HAP-1 (cell line): ENCODE measurements at places on chromosomes 1 and 21.

GRCh38 chr1:37257646-37258045 is 216.7 kb upstream of the ZC3H12A start:
- no peak for DNase-seq

- DNase-seq = no peak
These were observed 20.6 kb downstream of the ADORA1 start for GRCh38 chr1:203148127-203148526.

DNA sequence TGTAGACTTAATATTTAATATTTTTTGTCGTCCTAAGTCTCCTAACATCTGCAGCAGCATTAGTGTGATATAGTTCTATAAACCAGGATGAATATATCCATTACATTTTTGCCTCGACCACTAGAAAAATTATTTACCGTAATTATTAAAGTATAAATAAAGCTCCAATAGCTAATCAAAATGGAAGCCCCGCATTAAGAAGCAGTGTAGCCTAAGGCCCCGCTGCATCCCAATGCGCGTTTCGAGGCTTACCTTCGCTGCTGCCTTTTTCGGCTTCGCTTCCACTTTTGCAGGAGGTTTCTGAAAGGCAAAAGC is 891 bp downstream of the HMGN1 start:
- DNase-seq = no peak

DNA sequence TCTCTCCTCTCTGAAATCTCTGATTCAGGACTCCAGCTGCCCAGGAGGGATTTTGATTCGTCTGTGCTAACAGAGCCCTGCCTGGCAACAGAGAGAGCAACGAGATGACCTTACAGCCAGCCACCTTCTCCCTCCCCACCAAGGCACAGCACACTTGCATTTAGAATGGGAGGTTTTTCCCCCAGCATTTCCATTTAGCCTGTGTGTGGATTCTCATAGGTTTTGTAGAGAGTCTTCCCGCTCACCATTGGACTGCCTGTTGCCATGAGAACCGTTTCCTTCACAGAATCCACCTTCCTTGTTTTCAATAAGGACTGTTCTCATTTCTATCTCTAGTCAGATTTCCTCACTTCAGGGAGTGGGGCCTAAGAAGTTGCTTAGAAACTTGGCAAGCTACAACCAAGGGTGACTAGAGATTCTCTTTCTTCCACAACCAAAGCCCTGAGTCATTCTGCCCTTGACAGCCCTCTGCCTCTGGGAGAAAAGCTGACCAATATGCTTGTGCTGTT is 5.8 kb upstream of the IKBKE start:
- no peak for DNase-seq

- no peak for DNase-seq
These were observed 4.7 kb downstream of the SLC35F3 start for GRCh38 chr1:233909195-233909594.

DNA sequence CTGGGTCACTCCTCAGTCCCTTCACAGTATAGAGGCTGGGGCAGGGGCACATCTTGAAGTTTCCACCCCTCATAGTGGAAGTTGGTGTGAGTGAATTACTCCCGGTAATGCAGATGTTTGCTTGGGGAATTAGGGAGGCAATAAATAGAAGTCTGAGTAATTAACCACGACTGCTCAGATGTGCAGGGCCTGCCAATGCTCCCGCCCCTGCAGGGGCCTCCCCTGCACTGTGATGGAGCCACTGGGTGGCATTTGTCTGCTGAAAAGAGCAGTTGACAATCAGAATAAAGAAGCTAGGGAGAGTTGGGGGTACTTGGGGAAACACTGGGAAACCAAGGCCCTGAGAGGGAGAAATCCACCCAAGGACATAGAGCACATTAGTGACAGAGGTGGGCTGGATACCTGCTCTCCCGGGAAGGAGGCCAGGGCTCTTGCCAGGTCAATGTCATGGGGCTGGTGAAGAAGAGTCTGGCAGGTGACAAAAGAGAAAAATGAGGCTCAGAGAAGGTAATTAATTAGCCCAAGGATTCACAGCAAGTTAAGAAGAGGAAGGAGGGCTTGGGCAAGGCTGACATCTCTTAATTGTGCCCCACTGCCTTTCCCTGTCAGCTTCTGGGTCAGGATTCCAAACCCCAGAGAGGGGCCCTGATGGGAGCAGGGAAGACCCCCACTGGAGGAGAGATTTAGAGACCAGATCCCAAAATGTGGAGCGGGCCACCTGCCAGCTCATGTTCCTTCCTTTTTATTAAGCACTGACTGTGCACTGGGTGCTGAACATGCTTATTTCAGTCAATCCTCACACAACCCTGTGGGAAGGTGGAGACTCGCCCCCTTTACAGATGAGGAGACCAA is 436.2 kb downstream of the MATN1 start:
- DNase-seq = no peak

GRCh38 chr21:28904961-28905435 is 87.7 kb downstream of the LTN1 start:
- DNase-seq = no peak

- no peak for DNase-seq
These were observed 24.3 kb upstream of the IFNAR2 start for GRCh38 chr21:33205476-33205875.

- DNase-seq = no peak
These were observed 151.3 kb upstream of the COL6A1 start for GRCh38 chr21:45830221-45830640.
